ENCODE measurements at places on chromosomes 7 and 10.

GRCh38 chr10:71396711-71397295 lies at the start of gene CDH23:
Gene CDH23 (plus strand): TSS chr10:71396920. CDS start chr10:71439832, 42,912 bp downstream.
- no peak for DNase-seq

DNA sequence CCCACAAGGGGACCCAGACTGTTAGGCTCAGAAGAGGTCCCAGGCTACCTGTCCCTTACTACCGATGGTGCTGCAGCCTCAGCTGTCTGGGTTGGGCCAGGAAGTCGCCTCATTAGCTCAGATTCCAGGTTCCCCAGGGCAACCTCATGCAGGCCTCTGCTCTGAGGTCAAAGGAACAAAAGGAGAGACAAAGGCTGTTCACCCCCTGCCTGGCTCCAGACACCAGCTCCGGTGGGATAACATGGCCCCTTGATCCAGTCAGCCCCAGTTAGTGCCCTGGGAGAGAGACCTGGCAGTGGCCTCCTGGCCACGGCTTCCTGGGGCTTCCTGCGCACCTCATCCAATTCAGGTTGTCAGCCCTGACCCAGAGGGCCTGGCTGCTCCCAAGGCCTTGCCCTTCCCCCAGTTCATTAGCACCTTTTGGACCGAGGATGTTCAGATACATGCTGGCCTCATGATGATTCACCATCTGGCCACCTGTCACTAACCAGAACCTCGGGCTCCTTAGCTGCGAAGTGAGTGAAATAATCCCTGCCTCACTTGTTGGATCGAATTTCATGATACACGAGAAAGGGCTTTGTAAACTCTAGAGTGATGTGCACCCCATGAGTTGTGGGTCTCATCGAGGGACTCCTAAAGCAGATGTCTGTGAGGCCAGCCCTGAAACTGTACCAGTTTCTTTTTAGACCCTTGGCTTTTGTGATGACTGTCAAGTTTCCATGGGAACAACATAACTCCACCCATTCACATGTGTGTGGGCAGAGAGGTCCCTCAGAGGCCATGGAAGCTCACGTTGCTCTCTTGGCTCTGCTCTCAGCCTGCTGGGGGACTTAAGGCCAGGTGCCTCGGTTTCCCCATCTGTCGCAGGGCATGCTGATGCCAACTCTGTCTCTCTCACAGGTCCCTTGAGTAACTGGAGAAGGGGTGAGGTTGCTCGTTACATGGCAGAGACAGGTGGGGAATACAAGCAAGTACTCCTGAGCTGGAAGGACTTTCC lies 79.5 kb upstream of the PCBD1 start:
- no peak for DNase-seq

- no peak for DNase-seq
These were observed 45.1 kb downstream of the KCNMA1 start for GRCh38 chr10:77592510-77592909.

DNA sequence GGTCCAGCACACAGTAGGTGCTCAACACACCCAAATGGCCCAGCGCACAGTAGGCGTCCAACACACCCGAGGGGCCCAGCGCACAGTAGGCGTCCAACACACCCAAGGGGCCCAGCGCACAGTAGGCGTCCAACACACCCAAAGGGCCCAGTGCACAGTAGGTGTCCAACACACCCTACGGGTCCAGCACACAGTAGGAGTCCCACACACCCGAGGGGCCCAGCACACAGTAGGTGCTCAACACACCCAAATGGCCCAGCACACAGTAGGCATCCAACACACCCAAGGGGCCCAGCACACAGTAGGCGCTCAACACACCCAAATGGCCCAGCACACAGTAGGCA lies 80.8 kb downstream of the FOXL3 start:
- DNase-seq: no peak

DNA sequence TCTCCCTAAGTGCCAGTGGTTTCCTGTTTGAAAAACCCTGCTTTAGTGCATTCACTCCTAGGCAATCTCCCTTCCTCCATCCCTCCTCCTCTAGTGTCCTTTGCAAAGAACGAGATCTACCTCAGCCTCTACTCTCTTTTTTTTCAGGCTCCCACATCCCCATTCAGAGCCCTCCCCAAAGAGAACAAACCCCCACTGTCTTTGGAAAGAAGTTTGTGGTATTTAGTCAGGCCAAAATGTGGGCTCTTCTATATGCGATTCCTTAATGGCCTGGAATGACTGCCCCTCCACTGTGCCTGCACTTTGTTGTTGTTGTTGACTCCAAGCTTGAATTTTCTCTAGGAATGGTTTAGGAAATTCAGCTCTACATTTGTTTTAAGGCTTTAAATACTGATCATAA lies 36.3 kb downstream of the PALS2 start:
- no peak for DNase-seq

DNA sequence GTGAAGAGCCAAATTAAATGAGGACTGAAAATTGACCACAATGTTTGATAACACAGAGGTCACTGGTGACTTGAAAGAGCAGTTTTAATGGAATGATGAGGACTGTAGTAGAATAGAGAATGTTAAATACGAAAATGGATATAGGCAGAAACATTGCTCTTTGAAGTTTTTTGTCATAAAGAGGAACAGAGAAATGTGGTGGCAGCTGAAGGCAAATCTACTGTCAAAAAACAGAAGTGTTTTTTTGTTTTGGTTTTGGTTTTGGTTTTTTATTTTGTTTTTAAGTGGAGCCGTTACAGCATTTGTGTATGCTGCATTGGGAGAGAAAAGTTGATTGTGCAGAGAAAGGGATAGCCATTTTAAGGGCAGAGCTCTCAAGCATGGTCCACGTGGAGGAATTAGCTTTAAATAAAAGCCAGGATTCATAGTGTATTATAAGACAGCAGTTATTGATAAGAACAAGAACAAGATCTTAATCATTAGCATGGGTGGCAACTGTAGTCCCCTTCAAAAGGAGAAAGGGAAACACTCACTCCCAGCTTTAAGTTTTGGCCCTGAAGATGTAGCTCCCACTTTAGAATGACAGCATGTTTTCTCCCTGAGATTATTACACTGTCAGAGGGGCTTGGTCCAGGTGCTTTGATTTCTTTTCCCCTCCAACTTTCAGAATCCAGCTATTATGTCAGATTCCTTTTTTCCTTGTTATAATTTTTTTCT lies 156.7 kb upstream of the BET1 start:
- DNase-seq: no peak

DNA sequence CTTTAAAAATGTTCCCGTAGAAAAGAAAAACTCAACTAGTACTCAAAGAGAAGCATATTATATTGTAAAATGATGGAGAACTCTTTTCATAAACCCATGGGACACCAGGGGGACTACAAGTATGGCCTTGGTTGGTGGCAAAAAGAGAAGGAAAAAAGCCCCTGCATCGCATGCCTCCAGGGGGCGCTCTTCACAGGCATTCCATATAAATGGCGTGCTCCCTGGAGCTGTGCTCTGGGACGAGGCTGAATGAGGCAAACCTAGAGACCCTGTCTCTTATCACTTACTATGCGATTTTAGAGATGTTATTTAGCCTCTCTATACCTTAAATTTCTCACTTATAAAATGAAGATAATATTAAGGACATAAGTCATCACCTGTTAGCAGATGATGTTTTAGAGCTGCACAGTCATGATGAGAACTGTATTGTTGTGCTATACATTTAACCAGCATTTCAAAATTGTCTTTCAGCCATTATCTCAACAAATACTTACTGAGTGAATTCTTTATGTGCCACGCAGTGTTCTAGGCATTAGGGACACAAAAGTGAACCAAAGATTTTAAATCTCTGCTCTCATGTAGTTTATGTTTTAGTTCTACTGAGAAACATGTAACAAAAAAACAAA lies 105.8 kb downstream of the ARHGAP21 start:
- DNase-seq: peak; percentile 14

DNA sequence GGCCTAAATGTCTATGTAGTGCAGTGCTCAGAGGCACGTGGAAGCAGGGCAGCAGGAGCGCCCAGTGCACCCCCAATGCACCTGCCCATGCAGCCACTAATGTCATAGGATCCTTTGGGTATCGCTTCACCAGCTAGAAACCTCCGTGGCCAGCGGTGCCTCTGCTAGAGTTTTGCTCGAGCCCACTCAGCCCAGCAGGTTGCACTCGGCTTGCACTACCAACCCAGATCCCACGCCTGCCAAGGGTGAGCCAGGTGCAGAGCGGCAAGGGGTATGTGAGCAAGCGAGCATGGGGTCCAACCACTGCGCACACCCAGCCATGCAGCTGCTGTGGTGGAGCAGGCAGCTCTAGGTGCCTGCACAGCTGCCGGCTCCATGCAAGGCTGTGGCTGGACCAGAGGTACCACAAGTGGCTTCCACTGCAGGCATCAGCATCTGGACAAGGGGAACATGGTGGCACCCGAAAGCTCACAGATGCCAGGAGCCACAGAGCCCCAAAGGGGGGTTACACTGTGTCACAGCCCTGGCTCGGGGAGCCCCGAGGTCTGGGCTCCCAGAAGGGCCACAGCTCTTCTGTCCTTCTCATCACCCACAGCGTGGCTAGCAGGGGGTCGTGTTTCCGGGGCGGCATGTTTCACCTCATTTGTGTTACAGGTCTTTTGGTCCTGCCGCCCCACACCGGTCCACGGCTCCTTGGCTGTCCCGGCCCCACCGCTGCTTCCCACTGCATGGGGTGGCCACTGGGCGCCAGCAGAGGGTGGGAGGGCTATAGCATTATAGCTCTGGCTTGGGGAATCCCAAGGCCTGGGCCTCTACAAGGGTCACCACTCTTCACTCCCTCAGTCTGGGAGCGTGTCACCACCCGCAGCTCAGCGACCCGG lies 2.3 kb upstream of the NCAPG2 start:
- DNase-seq: no peak

GRCh38 chr7:25437308-25437707 lies 209.0 kb upstream of the NPVF start:
- DNase-seq: no peak

DNA sequence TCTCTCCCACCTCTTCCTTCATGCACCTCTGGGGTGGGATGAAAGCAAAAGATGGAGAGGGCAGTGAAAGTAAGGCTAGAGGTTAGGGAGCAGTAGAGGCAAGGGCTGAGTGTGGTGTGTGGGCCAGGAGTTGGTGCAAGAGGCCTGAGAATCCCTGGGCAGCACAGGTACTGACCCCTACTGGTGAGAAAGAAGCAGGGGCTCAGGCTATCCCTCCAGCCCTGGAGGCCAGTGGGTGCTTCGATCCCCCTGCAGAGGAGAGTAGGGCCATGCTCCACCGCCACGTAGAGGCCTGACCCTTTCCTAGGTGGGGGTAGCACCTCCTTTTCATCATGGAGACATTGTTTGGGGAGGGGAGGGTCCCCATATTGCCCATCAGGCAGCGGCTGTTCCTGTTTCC lies 9.8 kb downstream of the CDHR1 start:
- no peak for DNase-seq

DNA sequence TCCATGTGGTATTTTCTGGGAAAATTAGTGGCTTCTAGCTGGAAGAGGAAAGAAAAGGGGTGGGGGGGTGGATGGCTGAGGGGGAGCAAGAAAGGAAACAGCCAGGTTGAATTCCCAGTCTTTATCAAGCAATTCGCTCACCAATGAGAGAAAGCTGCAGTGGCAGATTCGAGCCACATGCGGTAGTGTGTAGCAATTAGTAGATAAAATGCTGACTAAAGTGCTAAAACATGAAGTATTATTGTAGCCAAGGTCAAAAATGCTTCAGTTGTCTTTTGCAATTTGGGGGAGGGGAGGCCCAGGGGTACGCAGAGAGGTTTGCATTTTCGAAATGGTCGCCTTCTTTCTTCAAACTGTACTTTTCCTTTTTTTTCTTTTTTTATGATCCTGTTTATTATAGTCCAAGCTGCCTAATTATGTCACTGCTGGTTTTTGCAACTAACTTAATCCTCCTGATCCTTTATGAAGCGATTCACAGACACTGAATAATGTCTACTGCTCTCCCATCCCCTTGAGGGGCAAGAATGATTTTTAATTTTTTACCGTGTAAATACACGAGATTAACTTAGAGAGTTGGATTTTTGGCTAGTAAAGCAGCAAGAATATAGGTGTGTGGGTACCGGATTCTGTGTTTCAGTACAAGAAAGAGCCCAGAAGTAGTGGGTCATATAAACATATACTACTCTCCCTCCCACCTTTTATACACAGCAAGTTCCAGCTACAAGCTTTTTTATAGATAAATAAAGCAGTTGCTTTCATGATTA lies 3.6 kb upstream of the ARID5B start:
- DNase-seq: peak; percentile 30

- no peak for DNase-seq
These were observed 207.2 kb upstream of the DKK1 start for GRCh38 chr10:52106899-52107298.

GRCh38 chr7:40881405-40881926 lies 746.7 kb downstream of the SUGCT start:
- DNase-seq: no peak

GRCh38 chr7:137836113-137836509 lies 10.7 kb downstream of the DGKI start:
- peak; percentile 34 for DNase-seq

GRCh38 chr10:116880716-116881482 lies 31.6 kb downstream of the ENO4 start:
- DNase-seq: no peak

DNA sequence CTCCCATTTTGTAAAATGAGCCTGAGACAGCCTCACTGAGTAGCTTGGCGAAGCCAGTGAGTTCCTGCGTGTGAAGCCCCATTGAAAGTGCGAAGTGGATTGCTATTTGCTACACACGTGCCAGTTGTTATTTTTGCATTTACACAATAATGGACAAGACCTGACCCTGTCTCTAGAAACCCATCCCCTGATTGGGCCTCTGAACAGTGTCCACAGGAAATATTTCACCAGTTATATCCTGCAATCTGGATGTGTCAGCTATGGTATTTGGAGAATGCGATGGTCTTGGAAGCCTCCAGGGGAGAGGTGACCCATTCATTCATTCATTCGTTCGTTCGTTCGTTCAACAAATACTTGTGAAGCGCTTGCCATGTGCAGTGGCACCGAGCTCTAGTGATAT lies 37.1 kb downstream of the COL13A1 start:
- peak; percentile 43 for DNase-seq

- no peak for DNase-seq
These were observed 447.0 kb downstream of the GRID1 start for GRCh38 chr10:85919491-85920021.

DNA sequence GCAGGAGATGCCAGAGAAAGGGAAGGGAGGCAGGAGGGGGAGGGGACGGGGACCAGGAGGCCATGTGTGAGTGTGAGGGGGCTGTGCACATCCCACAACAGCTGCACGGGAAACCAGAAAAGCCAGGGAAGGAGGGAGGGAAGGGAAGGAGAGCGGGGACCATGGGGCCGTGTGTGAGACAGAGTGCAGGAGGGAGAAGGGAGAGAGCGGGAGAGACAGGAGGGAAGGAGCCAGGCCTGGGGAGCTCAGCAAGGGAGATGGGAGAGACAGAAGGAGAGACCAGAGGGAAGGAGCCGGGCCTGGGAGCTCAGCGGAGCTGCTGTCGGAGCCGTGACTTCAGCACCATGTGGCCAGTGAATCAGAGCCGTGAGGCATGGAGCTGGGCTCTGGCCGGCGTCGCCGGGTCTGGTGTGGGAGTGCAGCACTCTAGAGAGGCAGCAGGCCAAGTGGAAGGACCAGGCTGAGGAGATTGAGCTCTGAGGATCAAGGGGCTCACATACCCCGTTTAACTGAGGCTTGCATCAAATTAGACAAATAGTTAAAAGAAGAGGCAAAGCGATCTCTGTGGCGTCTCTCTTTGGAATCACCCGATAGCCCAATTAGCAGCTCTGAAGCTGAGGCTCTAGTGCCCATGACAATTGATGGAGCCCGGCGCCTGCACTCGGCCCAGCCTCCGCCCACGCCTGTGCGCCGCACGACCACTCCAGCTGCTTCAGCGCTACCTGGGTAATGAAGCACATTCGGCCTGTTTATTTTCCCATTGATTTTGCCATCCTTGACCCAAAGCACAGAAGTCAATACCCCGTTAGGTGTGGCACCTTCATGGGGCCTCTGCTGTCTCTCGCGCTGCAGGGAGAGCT lies 150.4 kb downstream of the MAD1L1 start:
- DNase-seq: peak; percentile 47
